ENCODE measurements at places on chromosomes 13 and 19.

- no peak for DNase-seq
Measured at GRCh38 chr19:21571316-21571715, 65.9 kb downstream of the ZNF429 start.

DNA sequence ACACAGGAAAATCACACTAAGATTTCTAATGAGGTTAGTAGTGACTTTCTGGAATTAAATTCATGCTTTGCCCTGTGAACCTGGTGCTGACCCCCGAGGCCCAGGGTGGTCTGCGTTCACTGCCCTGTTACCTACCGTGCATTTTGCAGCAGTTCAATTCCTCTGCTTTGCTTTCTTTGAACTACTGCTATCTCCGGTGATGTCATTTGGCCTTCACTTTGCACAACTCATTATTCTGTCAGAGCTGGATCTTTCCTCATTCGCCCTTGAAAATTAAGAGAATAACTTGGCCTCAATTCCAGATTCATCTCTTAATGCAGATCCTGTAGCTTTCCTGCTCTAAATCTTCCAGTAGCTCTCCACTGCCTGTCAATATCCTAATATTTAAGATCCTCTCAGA is 8.8 kb upstream of the LRRC63 start:
- no peak for DNase-seq

DNA sequence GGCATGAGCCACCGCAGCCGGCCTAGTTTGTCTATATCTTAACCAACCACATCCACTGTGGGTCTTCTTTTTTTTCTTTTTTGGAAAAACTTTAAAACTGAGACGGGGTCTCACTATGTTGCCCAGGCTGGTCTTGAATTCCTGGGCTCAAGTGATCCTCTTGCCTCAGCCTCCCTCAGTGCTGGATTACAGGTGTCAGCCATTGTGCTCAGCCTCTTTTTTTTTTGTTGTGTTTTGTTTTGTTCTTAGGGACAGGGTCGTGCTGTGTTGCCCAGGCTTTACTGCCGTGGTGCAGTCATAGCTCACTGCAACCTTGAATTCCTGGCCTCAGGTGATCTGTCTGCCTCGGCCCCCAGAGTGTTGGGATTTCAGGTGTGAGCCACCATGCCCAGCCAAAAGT is 7.4 kb downstream of the SNRNP70 start:
- DNase-seq: no peak

DNA sequence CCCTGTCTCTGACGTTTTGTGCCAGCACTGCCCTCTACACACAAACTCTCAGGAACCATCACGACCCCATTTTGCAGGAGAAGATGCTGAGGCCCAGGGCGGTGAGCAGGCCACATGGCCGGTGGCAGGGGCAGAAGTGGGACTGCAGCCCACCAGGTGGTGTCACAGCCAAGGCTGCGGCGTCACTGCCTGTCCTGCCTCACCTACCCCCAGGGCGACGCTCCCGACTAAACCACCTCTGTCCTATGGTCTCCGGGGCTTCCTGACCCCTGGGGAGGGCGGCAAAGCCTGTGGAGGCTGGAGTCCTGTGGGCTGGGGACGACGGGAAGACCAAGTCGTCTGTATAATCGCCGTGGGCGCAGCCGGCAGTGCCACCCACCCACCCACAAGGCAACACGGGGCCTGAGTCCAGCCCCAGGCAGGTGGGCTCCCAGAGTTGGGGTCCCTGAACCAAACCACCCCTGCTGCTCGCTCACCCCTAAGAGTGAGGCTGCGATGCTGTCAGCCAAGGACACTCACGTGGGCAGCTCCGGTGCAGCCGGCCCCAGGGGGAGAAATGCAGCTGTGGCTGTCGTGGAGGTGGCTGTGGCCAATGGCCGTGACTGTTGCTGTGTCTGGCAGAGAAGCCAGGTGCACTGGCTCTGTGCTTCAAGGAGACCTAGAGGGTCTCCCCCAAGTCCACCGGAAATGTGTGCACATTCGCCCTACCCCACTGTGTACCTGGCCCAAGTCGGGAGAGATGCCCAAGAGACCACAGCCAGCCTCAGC is 29.7 kb downstream of the RASA3 start:
- no peak for DNase-seq

- no peak for DNase-seq
Measured at GRCh38 chr19:19651076-19651475, 7.6 kb upstream of the GMIP start.

GRCh38 chr13:110767476-110767875 is 54.0 kb downstream of the ING1 start:
- DNase-seq: no peak

DNA sequence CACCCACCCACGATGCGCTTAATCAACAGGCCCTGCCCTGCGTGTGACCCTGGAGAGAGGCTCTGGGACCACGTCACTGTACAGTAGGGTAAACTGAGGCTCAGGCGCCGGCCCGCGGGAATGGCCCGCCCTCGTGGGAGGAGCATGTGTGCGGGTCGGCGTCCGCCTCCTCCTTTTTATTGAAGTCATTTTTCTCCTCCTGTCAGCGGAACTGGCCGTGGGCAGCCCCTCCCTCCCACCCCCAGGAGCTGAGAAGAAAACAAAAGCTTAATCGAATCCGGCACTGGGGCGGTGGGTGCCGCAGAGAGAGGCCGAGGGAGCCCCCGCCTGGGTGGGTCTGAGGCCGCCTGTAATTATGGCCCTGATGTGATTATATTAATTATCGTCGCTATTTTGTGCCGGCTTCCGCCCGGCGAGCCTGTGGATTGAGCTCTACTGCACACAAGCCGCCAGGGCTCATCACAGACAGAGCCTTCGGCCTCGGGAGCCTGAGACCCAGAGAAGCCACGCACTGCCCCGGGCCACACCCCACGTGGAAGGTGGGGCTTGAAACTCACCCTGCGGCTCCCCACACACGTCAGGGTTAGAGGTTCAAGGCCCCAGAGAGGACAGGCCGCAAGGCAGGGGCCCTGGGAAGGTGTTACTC is 7.0 kb downstream of the C2CD4C start:
- no peak for DNase-seq

- DNase-seq: no peak
Measured at GRCh38 chr13:63209330-63210017, 1793.8 kb upstream of the PCDH20 start.

DNA sequence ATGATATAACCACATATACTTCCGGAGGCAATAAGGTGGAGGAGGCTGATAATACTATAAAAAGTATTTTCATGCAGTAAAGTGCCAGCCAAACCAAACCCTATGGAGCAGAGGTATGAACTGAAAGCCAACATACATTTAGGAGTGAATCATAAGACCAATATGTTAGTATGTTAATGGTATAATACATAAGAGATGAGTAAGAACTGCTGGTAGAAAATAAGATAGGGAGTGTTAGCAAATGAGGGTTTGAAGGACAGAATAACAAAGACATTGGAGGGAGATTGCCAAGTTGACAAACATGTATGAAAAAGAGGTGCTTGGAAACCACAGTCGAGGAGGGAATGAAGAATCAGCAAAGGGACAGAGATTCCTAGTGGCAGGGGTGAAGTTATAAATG is 10.8 kb downstream of the ENOX1 start:
- DNase-seq: no peak

GRCh38 chr13:77506874-77507273 is 28.6 kb upstream of the SCEL start:
- no peak for DNase-seq

DNA sequence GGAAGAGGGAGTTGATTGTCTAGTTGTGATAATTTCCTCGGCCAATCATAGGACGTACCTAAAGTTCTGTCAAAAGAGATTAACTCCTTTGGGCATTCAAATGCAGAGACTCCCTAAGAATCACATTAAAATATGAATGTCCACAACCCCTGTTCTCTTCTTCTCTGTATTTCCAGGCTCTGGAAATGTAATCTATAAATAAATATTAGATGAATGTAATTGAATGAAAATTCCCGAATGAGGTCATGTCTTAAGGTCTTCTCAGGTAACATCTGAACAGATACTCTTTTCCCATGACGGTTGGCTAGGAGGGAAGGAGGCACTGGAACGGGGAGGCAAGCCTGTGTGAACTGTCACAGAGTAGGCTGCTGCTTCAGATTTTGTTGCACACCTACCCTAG is 145.2 kb downstream of the OXGR1 start:
- no peak for DNase-seq

- DNase-seq: no peak
Measured at GRCh38 chr13:35789335-35790165, 313.1 kb upstream of the MAB21L1 start.

- no peak for DNase-seq
Measured at GRCh38 chr19:41801792-41802211, 5.4 kb downstream of the CEACAM3 start.

DNA sequence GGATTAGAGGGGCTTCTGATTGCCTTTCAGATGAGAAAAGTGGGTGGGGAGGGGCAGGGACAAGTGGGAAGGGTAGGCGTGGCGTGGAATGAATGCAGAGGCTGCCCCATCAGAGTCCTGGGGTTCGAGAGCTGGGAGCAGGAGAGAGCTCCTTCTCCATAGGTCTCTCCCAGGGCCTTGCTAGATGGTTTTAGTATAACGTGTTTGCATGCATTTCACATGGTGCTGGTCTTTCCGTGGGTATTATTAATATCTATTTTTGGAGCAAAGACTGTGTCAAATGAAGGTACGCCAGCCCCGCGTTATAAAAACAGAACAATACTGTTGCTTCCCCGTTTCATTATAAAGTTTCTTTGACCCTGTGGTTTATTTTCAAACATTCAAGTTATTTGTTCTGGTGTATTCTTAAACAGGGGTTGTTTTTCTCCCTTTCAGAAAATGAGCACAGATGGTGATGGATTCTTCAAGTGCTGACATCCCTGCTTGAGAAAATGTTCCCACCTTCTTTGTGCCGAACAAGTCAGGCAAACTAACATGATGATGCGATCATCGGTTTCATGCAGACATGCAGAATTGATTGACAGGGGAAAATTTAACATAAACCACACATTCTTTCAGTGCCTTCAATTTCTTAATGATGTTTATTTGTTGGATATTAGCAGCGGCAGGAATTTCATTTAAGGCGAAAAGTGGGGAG is 62.1 kb upstream of the ZNF536 start:
- no peak for DNase-seq

- no peak for DNase-seq
Measured at GRCh38 chr13:65095161-65096082, 2134.7 kb downstream of the PCDH9 start.

GRCh38 chr13:46964789-46965527 is 68.1 kb upstream of the HTR2A start:
- DNase-seq: no peak

GRCh38 chr19:39318071-39318470 is 2.6 kb downstream of the LRFN1 start:
- DNase-seq: no peak

DNA sequence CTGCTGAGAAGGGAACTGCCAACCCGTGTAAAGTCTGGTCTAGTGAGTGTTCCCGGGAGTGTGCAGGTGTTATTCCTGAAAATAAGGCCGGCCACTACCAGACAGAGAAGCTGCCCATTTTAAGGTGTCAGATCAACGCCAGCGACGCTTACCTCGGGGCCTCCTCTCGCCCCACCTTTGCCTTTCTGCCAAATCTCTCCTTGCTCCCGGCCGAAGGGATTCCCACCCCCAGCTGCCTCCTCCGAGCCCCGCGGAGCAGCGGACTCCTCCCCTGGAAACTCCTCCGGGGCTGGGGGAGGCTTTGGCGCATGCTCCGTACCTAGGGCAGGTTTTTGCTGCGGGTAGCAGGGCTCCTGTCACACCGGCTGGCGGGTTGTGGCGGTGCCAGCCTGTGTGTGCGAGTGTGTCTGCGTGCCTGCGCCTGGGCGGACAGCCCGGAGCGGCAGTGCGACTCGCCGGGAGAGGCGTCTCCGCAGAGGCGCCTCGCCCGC is at the start of gene HS6ST3:
Gene HS6ST3 (plus strand): TSS at position 359 of the 491 bp plus-strand sequence.
- no peak for DNase-seq

DNA sequence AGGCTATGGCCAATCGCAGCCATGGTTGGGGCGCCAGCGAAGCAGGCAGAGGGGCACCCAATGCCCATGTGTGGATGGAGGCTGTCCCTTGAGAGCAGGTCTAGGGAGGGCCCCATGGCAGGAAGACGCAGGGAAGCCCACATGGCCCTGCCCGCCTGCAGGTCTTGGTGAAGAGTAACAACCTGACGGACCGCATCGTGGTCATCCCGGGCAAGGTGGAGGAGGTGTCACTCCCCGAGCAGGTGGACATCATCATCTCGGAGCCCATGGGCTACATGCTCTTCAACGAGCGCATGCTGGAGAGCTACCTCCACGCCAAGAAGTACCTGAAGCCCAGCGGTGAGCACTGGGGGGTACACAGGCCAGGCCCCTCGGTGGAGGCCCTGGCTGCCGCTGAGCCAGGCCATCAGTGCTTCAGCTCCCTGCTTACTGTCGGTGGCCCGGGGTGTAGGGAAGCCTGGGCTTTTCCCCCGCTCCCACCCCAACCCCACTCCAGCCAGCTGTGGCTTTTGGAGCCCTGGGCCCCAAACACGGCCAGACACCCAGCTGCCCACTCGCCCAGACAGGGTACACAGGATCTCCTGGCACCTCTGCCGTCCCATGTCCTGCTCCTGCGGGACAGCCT is 14.6 kb downstream of the YIPF2 start:
- no peak for DNase-seq

DNA sequence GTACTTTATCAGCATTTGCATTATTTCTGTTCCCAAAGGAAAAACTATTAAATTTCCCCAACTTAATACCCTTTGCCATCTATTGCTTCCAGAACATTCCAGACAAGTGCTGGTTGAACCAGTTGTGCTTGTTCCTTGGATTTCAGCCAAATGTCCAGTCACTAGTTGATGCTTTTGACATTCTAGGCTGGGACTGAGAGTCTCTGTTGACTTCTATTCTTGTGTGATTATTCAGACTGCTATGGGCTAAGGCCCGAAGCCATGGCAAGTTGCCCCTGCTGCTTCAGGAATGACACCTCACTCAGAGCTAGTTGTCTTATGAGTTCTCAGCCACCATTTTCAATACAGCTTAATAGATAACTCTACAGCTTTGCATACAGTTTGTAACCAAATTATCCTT is 458.1 kb upstream of the ARGLU1 start:
- DNase-seq: no peak

GRCh38 chr19:51259348-51260245 is 8.7 kb downstream of the SIGLECL1 start:
- DNase-seq: no peak

- DNase-seq: no peak
Measured at GRCh38 chr13:33191425-33192210, 93.9 kb downstream of the STARD13 start.

DNA sequence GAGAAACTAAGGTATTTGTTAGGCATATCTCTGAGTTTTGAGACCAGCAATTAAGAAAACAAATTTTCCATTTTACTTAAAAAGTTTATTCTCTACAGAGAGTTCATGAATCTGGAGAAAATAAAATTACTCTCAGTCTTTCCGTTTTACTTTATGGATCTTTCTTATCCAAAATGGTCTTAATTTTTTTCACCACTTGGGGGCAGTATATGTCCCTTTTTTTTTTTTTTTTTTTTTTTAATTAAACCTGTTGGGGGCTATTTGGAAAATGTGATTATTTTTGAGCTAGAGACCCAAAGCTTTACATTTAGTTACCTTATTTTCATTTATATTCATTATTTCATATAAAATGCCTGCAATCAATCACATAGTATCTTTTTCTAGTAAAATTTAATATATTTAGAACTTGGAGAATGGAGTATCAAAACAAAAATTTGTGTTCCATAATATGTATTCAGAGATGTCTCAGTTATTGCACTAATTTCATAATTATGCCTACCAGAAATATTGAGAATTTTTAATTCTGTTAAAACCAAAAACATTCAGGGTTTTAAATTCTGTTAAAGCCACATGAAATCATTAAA is 27.1 kb downstream of the PIBF1 start:
- DNase-seq: no peak

Measured in NCI-H2029 treated with DMSO at 0.1 percent for 48 hours (cell line).